Sigmoid colon (tissue), 7 donors: ENCODE measurements at places on chromosomes 1 and 21. TPM values are rescaled to one million over a fixed set of nuclear protein-coding genes. Genes with fewer than 3 reads are reported as not detected.

DNA sequence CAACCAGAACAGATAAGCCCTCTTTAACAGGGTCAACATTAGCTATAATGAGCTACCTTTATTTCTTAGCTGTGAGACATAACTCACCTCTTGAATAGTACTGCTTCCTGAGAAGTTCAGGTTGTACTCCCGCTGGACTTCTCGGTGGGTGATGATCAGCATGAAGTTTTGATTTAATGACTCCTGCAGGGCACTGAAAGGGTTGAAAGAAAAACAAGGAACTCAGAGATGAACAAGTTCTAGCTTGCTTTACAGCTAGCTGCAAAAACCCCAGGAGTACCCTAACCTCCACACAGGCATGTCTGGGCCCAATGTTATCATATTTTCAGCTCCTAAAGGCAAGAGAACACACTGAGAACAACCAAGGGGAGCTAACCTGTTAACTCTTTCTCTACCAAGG is 254.4 kb downstream of the FAF1 start:
- DNase-seq, result no peak

The FMO4 gene
- total RNA-seq, result 4.4 TPM

GRCh38 chr1:179840107-179840506 is 37.5 kb downstream of the TOR1AIP2 start:
- DNase-seq, result no peak

The FCN3 gene
- total RNA-seq, result 0.49 TPM

DNA sequence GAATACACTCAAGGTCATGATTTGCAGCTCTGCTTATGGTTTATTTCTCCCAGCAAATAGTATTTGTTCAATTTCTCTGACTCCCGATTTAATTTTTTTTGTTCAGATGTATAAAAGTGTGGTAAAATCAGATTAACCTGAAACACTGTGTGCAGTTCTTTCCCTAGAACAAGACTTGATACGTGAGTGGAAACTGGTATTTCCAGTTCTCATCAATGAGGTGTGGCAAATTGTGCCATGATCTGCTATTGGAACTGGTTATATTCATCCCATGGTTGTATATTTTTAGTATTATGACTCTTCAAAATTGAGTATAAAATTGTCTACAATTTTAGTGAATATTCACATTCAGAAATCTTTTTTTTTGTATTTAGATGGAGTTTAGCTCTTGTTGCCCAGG is 76.8 kb upstream of the IVNS1ABP start:
- no peak for DNase-seq

DNA sequence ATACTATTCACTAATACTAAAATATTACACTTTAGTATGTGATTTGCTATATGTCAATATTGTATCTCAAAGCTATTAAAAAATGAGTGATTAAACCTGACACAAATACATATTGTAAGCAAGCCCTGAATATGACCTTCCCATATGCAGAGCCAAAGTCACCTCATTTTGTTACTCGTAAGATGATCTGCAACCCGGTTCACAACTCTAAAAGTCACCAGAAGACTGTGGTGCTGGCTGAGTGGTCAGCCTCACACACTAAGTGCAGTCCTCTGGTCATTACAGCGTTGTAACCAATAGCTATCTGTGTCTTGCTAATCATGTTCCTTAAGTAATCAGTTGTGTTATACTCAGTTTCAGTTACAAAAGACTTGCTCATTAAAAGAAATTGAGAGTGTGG is 197.5 kb upstream of the L1TD1 start:
- no peak for DNase-seq

DNA sequence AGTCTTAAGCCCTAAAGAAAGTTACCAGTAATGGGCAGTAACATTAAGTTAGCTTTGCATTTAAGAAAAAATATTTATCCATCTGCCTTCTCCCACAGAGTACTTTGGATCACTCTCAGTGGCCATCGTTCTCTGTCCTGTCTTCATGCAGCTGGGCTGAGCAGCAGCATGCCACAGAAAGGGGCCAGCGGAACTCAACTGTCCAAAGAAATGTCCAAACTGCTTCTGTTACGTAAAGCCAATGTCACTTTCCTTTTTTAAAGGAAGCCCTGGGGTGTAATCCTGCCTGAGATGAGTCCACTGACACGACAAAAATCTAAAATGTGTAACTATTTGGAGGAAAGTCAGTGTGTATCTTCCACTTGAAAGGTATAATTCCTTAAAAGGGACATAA is 291.6 kb downstream of the SMYD3 start:
- DNase-seq, result no peak

- DNase-seq, result no peak
These were observed 253.8 kb upstream of the HOOK1 start for GRCh38 chr1:59560807-59561450.

GRCh38 chr1:215360758-215361157 is 206.3 kb upstream of the KCTD3 start:
- no peak for DNase-seq
